Sciatic nerve (tissue), 2 donors: ENCODE measurements at places on chromosomes 2 and 18.
A peak's percentile ranks its signal among the peaks of the same experiment; 100 is the strongest.

DNA sequence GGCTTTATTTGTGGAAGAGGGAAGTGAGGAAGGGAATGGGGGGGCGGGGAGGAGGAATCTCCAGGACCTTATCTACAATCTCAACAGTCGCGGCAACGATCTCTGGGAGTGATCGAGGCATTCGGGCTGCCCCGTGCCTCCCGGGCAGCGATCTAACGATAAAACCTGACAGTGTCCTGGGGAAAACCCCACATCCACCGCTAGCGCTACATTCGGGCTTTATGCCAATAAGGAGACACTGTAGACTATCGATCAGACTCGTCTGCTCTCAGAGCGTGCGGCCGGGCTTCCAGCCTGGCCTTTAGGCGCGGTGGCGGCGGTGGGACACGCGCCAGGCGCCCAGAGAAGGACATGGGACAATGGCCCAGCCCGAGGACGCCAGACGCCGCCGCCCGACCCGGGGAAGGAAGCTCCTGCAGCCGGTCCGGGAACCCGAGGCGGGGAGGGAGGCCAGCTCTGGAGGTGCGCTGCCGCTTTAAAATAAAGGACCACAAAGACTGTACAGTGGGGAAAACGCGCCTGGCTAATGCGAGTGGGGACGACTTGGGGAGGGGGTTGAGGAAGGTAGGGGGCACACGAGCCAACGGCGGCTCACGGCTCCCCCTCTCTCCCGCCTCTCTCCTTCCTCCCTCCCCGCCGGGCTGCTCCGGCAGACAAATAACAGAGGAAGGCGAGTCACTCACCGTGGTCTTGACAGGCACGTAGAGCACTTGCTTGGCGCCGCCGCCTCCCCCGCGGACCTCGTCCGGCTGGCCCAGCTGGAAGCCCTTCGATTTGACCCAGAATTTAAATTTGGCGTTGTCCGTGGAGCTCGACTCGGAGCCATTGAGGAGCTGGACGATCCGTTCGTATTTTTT is 2.2 kb downstream of the NOL4 start:
- no peak for DNase-seq

DNA sequence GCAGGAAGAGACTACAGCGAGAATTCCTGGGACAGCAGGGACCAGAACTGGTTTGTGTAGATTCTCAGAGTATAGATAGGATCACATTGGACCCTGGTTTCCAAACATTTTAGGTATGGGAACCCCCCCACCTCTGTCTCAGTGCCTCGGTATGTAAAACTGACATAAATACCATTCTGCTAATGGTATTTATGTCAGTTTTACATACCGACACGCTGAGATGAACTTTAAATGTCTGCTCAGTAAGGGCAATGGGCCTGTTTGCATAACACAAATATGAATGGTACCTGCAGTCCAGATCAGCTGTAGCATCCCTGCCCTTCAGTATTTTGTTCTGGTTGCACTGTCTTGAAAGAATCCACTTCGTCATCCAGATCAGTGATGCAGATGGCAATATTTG is 73.2 kb downstream of the WDSUB1 start:
- no peak for DNase-seq

GRCh38 chr2:42110641-42111322 is 58.4 kb upstream of the EML4 start:
- DNase-seq = no peak

DNA sequence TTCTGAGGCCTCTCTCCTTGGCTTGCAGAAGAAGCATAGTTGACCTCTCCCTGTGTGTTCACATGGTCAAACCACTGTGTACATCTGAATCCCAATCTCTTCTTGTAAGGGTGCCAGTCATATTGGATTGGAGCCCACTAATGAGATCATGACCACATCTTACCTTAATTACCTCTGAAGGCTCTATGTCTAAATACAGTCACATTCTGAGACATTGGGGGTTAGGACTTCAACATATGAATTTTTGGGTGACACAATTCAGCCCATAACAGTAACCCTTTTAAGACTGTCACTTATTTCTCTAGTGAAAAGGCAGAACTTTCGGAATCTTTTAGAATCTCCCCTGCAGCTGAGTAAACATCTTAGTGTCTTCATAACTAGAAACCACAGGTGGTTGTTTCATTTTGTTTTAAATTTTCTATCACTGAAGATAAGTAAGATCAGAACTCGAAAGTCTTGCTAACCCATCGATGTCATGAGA is 33.3 kb downstream of the BMP10 start:
- DNase-seq = no peak

DNA sequence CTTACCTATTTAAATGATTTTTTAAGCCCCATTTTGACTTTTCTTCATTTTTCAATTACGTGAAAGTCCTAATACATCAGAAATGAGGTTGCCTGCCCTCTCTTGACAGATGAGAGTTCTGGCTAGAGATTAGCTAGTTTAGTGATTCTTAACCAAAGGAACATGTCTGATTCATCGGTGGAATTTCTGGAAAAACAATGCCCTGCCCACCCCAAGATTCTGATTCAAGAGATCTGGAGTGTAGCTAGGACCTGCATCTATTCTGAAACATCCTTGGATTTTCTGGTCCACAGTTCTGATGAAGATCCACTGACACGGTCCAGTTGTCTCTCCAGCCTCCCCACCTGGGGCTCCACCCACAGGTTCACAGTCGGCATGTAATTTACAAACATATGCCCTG is 111.2 kb downstream of the KLF7 start:
- no peak for DNase-seq

GRCh38 chr2:195333869-195334268 is 323.2 kb upstream of the SLC39A10 start:
- DNase-seq = no peak

DNA sequence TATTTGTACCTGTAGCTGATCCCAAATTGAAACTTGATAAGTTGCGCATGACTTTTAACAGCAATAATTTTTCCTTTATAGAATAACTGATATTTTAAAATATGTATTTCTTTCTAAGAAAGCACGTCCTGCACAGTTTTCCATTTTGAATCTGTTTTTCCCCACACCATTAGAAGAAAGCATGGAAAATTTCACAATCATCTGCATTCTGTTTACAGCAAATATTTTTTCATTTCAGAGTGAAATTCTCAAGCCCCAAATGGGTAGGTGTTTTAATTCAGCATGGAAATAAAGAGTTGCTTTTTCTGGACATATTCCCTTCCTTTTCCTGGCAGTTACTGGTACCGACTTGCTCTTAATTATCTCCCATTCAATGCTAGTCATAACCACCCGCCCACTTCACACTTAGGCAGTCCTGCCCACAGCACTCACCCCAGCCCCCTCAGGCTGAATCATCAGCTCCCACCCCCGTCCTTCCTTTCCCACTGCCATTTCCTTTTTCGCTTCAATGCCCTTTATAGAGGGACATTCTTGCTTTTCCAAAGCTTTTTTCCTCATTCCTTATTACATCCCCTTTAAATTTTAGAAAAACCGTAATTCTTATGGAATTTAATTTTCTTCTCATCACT is 89.2 kb upstream of the GLS start:
- peak; percentile 65 for DNase-seq

GRCh38 chr2:198098386-198098785 is 294.0 kb downstream of the PLCL1 start:
- no peak for DNase-seq

- no peak for DNase-seq
Observed at GRCh38 chr2:40257340-40258134, 194.4 kb downstream of the SLC8A1 start.

DNA sequence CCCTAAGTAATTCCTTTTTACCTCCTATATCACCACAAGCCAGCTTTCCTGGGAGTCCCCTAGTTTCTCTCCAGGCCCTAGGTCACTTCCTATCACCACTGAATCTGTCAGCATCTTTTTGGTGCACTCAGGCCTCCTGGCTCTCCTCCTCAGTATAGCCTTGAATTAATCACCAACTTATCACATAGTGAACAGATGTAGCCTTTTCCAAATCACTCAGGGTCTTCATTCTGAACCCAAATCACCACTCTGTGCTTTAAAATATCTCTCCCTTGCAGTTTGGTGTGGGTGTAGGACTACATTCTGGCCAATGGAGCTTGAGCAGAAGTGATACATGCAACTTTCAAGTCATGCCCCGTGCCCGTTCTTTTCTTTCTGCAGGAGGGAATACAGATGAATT is 29.6 kb upstream of the ATP8B1 start:
- no peak for DNase-seq

DNA sequence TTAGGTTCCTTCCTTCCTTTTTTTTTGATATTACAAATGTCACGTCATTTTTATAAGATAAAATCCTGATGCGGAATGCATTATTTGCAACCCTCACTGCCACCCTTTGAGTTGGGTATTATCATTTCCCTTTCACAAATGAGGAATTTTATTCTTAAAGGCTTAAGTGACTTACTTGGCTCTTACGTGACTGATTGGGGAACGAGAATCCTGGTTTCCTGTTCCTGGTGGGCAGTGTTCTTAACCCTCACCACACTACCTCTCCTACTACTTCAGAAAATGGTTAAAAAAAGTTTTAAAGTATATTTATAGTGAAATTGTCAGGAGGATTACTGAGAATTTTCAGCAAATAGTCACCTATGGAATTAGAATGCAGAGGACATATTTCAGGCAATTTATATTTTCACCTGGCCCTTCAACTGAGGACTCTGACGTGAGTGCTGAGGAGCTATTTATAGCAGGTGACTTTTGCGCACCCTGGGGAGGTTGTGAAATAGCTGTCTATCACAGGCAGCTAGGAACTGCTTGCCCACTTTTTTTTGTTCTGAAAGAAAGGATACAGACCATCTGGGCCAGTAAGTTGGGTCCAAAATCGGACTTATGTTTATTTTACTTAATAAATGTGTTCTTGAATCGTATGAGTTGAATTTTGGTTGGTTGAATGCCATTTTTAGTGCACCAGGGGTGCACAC is 18.7 kb upstream of the RASGRP3 start:
- no peak for DNase-seq

- DNase-seq = no peak
Observed at GRCh38 chr2:181988154-181988924, 2.7 kb downstream of the PPP1R1C start.

GRCh38 chr2:18855027-18855426 is 265.7 kb upstream of the NT5C1B start:
- no peak for DNase-seq

GRCh38 chr18:77070627-77071026 is 62.0 kb downstream of the MBP start:
- DNase-seq = no peak

DNA sequence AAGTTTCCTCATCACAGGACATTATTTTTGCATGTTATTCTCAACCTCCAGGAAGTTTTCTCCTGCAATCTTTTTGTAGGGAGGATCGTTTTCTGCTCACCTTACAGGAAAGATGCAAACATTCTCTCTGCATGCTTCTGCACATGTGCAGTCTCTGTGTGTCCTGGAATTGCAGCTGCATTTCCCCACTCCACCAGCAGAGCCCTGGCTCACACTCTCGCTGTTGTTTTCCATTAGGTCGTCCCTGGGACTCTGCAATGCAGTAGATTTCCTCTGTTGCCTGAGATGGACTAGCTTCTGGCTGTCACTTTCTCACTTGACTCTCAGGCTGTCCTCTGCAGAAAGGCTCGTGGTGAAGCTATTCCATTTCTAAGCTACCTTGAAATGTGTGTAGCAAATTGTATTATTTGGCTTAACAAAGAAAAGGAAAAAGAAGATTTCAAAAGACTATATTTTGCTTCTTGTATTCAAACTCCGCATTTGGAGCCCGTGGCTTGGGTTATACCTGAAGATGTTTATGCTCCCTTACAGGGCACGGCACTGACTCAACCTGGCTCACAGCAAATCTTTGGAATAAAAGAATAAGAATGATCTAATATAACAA is 346.7 kb downstream of the RAD51AP2 start:
- DNase-seq = no peak

- DNase-seq = no peak
Observed at GRCh38 chr2:79994161-79994560, 310.4 kb downstream of the LRRTM1 start.

- no peak for DNase-seq
Observed at GRCh38 chr2:98559581-98559980, 48.7 kb downstream of the COA5 start.

DNA sequence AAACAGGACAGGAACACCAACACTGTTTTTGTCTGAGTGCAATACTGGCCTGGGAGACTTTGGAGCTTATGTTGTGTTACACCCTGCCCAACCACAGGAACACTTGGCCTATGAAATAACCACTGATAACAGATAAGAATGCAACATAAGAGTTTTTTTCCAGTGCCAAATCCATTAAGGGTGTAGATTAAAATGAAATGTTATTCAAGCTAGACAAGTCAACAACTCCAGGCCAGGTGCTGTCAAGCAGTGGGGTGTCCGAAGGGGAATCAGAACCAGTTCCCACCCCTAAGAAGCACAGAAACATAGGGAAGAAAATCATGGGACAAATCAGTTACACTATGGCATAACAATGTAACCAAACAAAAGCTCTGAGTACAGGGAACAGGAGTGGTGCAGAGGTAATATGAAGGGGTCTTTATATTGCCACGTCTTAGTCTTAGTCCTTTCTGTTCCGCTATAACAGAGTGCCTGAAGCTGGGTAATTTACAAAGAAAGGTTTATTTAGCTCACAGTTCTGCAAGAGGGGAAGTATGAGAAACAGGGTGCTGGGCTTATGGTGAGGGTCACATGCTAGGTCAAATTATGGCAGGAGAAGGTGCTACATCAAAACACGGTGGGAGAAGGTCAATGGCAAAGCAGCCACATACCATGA is 3.8 kb downstream of the AFG3L2 start:
- DNase-seq = no peak

DNA sequence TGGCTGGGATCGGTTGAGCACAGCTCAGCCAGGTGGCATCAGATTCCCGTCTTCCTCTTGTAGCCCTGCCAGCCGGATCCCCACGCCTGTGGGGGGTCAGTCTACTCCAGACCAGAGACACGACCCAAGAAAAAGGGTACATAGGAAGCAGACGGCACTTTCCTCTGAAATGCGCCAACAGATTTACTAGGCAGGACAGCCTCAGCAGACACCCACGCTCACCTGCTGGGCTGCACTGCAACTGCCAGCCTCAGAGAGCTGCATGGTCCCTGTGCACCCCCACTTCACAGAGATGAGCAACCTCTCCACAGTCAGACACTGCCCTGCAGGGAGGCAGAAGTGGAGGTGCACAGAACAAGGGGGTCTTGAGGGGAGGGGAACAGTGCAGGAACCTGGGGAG is 75.7 kb upstream of the OTOS start:
- peak; percentile 38 for DNase-seq

- no peak for DNase-seq
Observed at GRCh38 chr2:207845202-207845864, 75.6 kb upstream of the FZD5 start.

GRCh38 chr2:28274911-28275685 is 117.6 kb upstream of the FOSL2 start:
- DNase-seq = peak; percentile 64

DNA sequence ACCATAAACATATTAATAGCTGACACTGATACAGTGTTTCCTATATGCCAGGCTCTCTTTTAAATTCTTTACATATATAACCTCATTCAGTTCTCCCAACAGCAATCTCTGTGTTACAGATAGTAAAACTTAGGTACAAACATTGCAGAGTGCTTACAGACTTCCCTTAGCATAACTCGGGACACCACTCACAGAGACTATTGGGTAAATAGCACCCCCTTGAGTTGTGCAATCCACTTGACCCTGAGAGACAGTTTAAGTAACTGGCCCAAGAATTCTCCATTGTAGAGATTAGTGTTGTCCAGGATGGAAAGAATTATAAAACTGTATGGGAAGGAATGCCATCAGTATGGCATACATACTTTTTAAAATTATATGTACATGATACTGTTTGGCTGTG is 110.1 kb downstream of the POLE4 start:
- no peak for DNase-seq
